Upper lobe of left lung (tissue), 6 donors: ENCODE measurements at places on chromosomes 7 and 10.

DNA sequence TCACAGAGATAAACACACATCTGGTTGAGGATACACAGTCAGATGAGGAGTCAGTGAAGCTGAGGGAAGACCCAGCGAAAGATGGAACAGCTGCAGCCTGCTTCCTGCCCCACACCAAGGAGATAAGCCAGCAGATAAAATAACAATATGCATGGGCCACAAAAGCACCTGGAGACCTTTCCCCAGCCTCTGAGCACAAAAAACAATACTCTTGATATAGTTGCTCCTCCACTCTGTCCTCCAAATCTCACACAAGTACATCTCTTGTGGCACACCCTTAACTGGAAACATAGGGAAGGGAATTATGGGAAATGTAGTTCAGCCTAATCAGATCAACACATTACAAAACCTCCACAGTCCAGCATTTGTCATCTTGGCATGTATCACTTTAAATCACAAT lies 9.7 kb upstream of the FHIP2A start:
- DNase-seq = no peak

- DNase-seq = no peak
Observed at GRCh38 chr7:128886391-128887168, 23.9 kb downstream of the ATP6V1F start.

GRCh38 chr10:77383861-77384553 lies 253.6 kb downstream of the KCNMA1 start:
- DNase-seq = no peak

DNA sequence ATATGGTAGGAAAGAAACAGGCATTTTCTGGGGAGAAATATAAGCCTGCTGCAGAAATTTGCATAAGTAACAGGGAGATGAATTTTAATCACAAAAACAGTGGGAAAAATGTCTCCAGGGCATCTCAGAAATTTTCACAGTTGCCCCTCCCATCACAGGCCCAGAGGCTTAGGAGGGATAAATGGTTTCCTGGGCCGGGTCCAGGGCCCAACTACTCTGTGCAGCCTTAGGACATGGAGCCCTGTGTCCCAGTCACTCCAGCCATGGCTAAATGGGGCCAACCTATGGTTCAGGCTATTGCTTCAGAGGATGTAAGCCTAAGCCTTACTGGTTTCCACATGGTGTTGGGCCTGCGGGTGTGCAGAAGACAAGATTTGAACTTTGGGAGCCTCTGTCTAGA lies 9.2 kb downstream of the OR6B1 start:
- DNase-seq = no peak

DNA sequence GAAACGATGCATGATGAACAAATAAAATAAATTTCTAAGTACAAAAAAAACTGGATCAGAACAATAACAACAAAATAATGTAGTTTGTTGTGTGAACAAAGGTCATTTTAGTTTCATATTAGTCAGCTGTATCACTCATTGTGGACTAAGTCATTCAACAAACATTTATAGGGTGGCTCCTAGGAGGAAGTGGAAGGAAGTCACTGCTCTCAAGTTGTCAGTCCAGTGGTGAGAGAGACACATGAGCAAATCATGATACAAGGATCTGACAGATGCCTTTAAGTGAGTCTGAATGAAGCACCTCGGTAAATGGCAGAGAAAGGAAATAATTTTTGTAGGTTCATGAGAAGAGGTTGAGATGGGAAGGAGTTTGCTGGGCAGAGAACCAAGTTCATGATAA lies 56.8 kb downstream of the EPDR1 start:
- DNase-seq = no peak

DNA sequence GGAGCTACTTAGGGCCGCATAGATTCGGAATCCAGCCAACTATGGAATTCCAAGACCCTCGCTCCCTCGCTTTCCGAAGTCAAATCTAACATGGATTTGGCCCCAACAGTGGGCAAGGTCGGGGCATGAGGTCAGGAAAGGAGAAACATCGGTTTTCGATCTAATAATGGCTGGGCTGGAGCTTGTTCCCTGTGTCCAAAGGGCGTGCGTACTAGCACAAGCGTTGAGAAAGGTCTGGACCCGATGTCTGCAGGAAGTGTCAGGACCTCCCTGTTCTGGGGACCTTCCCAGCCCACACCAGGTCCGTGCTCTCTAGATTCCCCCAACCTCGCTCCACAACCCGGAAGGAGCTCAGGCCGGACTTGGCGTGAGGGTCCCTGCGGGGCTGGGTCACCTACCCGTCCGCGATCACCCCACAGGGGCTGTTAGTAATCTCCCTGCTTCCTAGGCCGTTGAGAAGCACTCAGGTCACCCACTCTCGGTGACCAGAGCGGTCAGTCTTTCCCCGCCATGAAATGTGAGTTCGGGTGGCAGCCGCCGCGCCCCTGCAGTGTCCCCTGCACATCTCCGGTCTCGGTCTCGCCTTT lies 4.8 kb downstream of the FEZF1 start:
- no peak for DNase-seq
